ENCODE measurements at places on chromosomes 11 and 22. TPM values are rescaled to one million over a fixed set of nuclear protein-coding genes. Genes with fewer than 3 reads are reported as not detected.
A peak's percentile ranks its signal among the peaks of the same experiment; 100 is the strongest.

DNA sequence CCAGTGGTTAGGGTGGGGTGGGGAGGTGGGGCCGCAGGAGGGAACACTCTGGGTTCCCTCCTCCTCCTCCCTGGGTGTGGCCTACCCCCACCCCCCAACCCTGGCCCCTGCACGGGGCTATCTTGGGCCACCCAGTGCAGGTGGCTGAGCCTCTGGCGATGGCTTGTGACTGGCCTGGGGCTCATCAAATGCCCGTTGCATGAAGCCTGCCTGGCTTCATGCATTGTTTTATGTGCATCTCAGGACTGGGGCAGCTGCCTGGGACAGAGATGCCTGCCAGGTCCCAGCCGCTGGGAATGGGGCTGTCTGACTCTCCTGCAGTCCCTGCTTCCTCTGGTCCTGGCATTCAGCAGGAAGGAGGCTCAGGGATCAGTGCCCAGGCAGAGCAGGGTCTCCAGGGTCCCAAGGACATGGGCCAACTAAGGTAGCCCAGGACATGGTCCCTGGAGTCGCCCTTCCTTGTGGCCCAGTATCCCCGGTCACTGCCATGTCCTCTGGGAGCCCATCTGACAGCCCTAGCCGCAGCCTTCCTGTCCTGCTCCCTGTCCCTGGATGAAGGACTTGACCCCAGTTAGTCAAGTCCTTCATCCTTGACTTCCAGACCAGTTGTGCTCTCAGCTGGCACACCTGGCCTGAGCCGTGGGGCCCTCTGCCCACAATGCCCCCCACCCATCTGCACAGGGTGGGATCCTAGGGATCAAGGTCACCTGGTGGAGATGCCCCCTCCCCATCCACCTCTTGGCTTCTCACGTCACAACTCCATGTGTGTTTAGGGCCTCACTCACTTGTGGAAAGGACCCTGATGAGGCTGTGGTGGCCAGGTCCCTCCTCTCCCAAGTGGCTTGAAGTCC is 112.1 kb upstream of the FGF3 start:
- no peak for DNase-seq

DNA sequence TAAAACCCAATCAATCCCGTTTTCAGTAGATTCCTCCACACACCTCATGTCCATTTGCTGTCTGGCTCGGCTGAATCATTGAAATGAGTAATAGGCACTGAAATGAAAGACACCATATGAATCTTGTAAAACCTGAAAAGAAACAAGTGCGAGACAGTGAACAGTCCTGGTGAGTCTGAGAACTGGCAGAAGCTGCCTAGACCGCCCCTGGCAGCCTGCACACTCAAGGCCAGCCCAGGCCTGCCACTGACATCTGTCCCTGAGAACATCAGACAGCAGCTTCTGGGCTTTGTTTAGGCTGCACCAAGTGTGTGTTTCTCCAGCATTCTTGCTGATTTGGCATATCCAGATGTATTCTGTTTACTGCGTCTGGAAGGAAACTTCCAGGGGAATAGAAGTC is 44.8 kb downstream of the ENDOD1 start:
- DNase-seq, result no peak

GRCh38 chr11:830295-831117 is 2.2 kb upstream of the CD151 start:
- no peak for DNase-seq

The ACRV1 gene
- polyA plus RNA-seq, result 0.78 TPM

The CASP1 gene
- 23.3 TPM for polyA plus RNA-seq

The SCGB1C1 gene
- polyA plus RNA-seq, result not detected

GRCh38 chr11:61893981-61894380 is 2.6 kb upstream of the FADS3 start:
- peak; percentile 47 for DNase-seq

GRCh38 chr11:108286370-108286769 is 63.5 kb downstream of the ATM start:
- no peak for DNase-seq

GRCh38 chr22:33745501-33745900 is 174.8 kb downstream of the LARGE1 start:
- no peak for DNase-seq

Measured in right lung (tissue), 10 donors.